ENCODE measurements at places on chromosomes 7 and 10. TPM values are rescaled to one million over a fixed set of nuclear protein-coding genes. Genes with fewer than 3 reads are reported as not detected.

DNA sequence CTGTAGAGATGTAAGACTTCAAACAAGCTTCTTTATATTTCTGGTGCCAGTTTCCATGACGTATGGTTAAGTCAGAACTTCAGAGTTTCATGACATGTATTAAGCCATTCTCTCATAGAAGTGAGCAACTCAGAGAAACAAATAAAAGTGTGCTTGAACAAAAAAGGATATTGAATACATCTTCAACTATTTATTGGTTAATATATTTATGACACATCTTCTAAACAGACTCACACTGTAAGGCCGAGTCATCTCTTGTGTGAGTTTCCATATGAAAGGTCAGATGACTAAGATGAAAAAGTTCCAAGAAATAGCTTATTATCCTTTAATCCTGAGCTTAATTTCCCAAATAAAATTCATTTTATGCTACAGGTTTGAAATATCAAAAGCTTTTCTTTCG lies 105.5 kb upstream of the CSTF2T start:
- no peaks in the 10 kb centered on the region for H3K27me3 ChIP-seq
- no peak overlapping the region for H3K4me3 ChIP-seq
- H3K27ac ChIP-seq = no peak overlapping the region
- no peaks in the 10 kb centered on the region for H3K4me1 ChIP-seq
- no peaks in the 10 kb centered on the region for H3K36me3 ChIP-seq

GRCh38 chr10:78178940-78179339 lies 145.3 kb downstream of the RPS24 start:
- H3K27ac ChIP-seq = no peak overlapping the region
- no peaks in the 10 kb centered on the region for H3K36me3 ChIP-seq
- peaks cover 24% of the 10 kb centered on the region for H3K27me3 ChIP-seq
- H3K4me3 ChIP-seq = no peak overlapping the region

The MSMB gene
- total RNA-seq = not detected

DNA sequence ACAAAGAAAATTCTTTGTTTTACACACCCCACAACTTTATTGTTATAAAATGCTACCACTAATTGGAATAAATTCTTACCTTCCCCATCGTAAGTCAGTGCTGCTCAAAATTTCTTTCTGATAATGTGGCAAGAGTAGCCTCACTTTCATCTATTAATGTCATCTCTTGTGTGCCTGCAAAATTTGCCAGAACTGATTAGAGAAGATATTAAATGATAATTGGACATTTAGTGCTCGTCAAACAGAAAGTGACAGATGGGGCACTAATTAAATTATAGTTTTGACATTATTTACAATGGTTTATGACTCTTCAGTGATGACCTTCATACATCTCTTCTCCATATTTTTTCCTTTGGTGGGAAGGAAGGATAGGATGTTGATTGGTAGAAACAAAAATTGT lies 690.9 kb downstream of the NXPH1 start:
- DNase-seq = no peak
- H3K4me3 ChIP-seq = no peak overlapping the region
- H3K27me3 ChIP-seq = no peaks in the 10 kb centered on the region
- H3K4me1 ChIP-seq = no peaks in the 10 kb centered on the region

DNA sequence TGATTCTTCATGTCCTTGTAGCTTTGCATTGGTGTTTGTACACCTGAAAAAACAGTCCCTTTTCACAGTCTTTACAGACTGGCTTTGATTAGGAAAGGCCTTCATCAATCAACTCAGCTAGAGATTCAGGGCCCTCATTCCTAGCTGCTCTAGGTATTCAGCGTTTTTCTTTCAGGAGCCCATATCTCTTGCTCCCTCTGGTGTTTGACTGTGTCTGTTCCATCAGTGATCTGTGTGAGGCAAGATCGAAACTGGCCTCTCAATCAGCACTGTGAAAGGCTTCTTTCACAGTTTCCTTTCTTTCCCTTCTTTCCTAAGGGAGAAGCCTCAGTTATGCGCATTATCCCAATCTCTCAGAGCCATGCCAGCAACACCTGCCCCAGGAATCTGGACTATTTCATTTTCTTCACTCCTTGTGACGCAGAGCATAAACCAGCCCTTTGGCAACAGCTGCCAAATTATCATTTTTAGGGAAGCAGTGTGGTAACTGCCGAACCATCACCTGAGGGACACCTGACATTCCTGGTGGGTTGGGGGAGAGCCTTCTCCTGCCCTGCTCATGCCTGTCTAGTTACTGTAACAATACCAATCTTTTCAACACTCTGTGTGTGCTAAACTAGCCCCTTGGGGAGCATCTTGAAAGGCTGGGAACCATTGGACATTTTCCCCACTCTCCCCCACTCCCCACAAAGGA lies 75.7 kb upstream of the CCDC71L start:
- peak; percentile 57 for DNase-seq
- H3K36me3 ChIP-seq = no peaks in the 10 kb centered on the region
- no peaks in the 10 kb centered on the region for H3K27me3 ChIP-seq
- H3K4me3 ChIP-seq = no peak overlapping the region
- no peak overlapping the region for H3K27ac ChIP-seq

DNA sequence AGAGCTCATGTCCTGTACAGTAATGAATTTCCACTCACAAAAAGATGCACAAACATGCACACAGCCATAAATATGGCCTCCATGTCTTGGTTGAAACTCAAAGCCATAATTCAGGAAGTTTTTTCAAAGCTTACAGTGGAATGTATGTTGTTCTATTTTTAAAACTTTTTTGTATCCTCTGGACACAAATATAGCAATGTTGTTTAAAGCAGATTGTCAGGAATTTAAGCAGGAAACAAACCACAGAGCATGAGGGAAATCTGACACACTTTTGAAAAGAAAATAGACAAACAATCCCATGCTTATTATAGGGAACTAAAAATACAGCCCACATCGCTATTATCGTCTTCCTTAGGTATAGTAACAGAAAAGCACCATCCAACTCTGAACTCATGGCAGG lies 21.5 kb downstream of the LRRN3 start:
- H3K27me3 ChIP-seq = no peaks in the 10 kb centered on the region
- no peak overlapping the region for H3K4me3 ChIP-seq
- no peak for DNase-seq
- no peaks in the 10 kb centered on the region for H3K36me3 ChIP-seq
- no peak overlapping the region for H3K27ac ChIP-seq

- no peak overlapping the region for H3K27ac ChIP-seq
- no peaks in the 10 kb centered on the region for H3K27me3 ChIP-seq
- no peak overlapping the region for H3K4me3 ChIP-seq
- no peaks in the 10 kb centered on the region for H3K36me3 ChIP-seq
Measured at GRCh38 chr10:67222934-67223333, 297.1 kb downstream of the LRRTM3 start.

DNA sequence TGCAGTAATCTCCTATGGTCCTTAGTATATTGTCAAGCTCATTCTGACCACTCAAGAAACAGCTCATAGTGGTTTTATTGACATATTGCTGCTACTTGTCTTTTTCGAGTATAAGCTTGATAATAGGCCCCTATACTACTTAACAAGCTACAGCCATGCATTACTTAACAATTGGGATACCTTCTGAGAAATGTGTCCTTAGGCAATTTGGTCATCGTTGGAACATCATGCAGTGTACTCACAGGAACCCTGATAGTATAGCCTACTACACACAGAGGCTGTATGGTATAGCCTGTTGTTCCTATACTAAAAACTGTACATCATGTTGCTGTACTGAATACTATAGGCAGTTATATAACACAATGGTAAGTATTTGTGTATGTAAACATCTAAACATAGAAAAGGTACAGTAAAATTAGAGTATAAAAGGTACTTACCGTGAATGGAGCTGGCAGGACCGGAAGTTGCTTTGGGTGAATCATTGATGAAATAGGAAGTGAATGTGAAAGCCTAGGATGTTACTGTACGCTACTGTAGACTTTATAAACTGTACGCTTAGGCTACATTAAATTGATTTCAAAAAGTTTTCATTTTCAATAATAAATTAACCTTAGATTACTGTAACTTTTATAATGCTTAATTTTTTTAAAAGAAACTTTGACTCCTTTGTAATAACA lies 160.9 kb downstream of the LRRC4 start:
- no peaks in the 10 kb centered on the region for H3K4me1 ChIP-seq
- H3K4me3 ChIP-seq = no peak overlapping the region
- DNase-seq = no peak
- no peaks in the 10 kb centered on the region for H3K36me3 ChIP-seq

- no peak for DNase-seq
- peaks cover 27% of the 10 kb centered on the region for H3K36me3 ChIP-seq
- H3K27ac ChIP-seq = no peak overlapping the region
- no peaks in the 10 kb centered on the region for H3K27me3 ChIP-seq
- no peak overlapping the region for H3K4me3 ChIP-seq
Measured at GRCh38 chr7:55209366-55209765, 155.8 kb upstream of the LANCL2 start.

DNA sequence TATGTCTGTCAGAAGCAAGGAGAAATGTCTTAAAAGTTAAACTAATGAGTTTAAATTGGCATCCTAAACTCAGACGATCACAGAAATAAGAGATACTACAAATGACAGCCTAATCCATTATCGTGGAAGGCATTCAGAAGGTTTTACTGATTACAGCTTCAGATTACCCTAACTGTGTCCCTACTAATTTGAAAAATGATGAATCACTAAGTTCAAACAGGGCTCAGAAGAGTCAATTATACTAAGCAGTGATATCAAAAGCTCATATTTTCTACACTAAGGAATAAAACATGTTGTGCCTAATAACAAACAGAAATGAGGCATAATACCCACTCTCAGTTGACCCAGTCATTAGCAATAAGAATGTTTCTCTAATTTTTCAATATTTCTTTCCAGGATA lies 152.0 kb upstream of the NRBF2 start:
- peaks cover 3% of the 10 kb centered on the region for H3K27me3 ChIP-seq
- no peaks in the 10 kb centered on the region for H3K36me3 ChIP-seq
- H3K27ac ChIP-seq = no peak overlapping the region
- H3K4me1 ChIP-seq = no peaks in the 10 kb centered on the region
- no peak overlapping the region for H3K4me3 ChIP-seq

GRCh38 chr7:44045226-44046014 lies 918 bp downstream of the DBNL start:
- peak overlapping the region; percentile 92 for H3K27ac ChIP-seq
- no peaks in the 10 kb centered on the region for H3K27me3 ChIP-seq
- no peak for DNase-seq
- peaks cover 6% of the 10 kb centered on the region for H3K4me1 ChIP-seq
- H3K36me3 ChIP-seq = no peaks in the 10 kb centered on the region

GRCh38 chr7:123070702-123071286 lies 75.3 kb upstream of the TAS2R16 start:
- H3K27me3 ChIP-seq = no peaks in the 10 kb centered on the region
- H3K4me1 ChIP-seq = no peaks in the 10 kb centered on the region
- no peak overlapping the region for H3K4me3 ChIP-seq
- H3K36me3 ChIP-seq = no peaks in the 10 kb centered on the region
- H3K27ac ChIP-seq = no peak overlapping the region

DNA sequence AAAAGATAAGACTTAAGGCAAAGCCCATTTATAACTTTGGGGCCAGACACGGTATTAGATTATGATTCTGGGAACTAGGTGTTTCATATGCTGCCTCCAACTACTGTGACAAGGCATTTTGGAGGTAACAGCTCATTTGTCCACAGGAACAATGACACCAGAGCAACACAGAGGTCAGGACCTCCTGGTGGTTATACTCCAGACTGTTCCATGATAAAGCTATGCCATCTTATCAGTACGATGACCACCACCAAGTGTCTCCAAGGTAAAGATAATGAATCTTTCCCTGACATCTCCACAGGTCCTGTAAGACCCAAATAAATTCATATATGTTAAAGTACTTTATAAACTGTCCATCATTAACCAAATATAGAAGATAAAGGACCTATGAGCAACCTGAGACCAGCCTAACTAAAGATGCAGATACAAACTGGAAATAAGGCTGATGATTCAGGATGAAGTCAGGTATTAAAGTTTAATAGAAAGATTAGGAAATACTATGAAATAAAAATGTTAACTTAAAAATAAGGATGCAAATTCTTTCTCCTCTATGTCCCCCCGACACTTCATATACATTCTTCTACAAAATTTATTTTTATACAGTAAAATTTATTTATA lies 26.2 kb downstream of the CUL2 start:
- no peaks in the 10 kb centered on the region for H3K4me1 ChIP-seq
- peaks cover 4% of the 10 kb centered on the region for H3K36me3 ChIP-seq
- H3K27ac ChIP-seq = no peak overlapping the region
- DNase-seq = no peak

DNA sequence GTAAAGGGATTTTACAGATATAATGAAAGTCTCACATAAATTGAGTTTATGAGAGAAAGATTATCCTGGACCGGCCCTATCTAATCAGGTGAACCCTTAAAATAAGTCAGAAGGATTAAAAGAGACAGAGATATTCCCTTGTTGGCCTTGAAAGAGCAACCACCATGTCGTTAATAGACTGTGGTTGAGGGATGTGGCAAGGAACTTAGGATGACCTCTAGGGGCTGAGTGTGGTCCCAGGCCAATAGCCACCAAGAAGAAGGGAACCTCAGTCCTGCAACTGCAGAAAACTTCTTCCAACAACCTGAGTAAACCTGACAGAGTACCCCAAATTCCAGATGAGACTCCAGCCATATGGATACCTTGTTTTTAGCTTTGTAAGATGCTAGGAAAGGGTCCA lies 121.5 kb downstream of the POLR1F start:
- no peak for DNase-seq
- no peak overlapping the region for H3K4me3 ChIP-seq
- no peaks in the 10 kb centered on the region for H3K36me3 ChIP-seq
- no peaks in the 10 kb centered on the region for H3K27me3 ChIP-seq
- no peak overlapping the region for H3K27ac ChIP-seq
- H3K4me1 ChIP-seq = no peaks in the 10 kb centered on the region

- H3K27ac ChIP-seq = no peak overlapping the region
- no peaks in the 10 kb centered on the region for H3K36me3 ChIP-seq
- no peaks in the 10 kb centered on the region for H3K27me3 ChIP-seq
- no peak overlapping the region for H3K4me3 ChIP-seq
- H3K4me1 ChIP-seq = 0 out of 2 replicates have a peak, but pooled peaks cover 2% of the 10 kb centered on the region
- DNase-seq = no peak
Measured at GRCh38 chr7:112212571-112212970, 6.1 kb downstream of the ZNF277 start.

GRCh38 chr7:44309271-44310091 lies 15.9 kb downstream of the CAMK2B start:
- H3K4me1 ChIP-seq = no peaks in the 10 kb centered on the region
- DNase-seq = no peak
- peak overlapping the region; percentile 38 for H3K4me3 ChIP-seq
- no peak overlapping the region for H3K27ac ChIP-seq

GRCh38 chr10:5942001-5942400 lies 35.3 kb downstream of the IL15RA start:
- no peak for DNase-seq
- H3K27me3 ChIP-seq = no peaks in the 10 kb centered on the region
- no peaks in the 10 kb centered on the region for H3K36me3 ChIP-seq
- no peak overlapping the region for H3K4me3 ChIP-seq
- H3K4me1 ChIP-seq = no peaks in the 10 kb centered on the region
